ENCODE measurements at places on chromosomes 1 and 21.

GRCh38 chr1:29343476-29343875 lies 107.2 kb downstream of the PTPRU start:
- no peak for DNase-seq

- DNase-seq, result no peak
Measured at GRCh38 chr1:86616871-86617270, 70.0 kb downstream of the CLCA4 start.

GRCh38 chr1:110164725-110165350 lies 14.5 kb downstream of the SLC6A17 start:
- DNase-seq, result no peak

DNA sequence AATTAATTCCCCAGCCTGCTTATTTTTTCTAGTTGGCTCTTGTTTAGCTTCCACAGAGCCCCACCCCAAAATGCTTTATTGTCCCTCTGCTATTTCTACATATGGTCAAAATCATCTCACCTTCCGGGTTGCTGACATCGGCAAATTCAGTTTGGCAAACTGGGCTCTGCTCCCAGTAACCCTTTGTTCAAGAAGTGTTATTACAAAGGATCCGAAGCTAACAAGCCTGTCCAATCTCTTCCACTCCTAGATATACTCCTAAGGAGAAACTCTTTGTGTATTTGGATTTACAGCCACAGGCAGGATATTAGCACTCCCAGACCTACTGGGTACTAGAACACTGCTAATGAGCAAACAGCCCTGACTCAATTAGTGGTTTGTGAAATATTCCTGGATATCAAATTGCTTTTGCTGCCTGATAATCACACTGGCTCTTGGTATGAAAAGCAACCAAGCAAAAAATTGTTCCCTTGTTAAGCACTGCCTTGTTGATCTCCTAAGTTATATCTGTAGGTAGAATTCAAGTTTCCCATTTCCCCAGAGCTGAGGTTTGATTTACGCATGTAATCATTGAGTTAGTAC lies 4.0 kb downstream of the JUN start:
- DNase-seq, result no peak

GRCh38 chr1:209513226-209513625 lies 70.3 kb upstream of the CAMK1G start:
- DNase-seq, result no peak

DNA sequence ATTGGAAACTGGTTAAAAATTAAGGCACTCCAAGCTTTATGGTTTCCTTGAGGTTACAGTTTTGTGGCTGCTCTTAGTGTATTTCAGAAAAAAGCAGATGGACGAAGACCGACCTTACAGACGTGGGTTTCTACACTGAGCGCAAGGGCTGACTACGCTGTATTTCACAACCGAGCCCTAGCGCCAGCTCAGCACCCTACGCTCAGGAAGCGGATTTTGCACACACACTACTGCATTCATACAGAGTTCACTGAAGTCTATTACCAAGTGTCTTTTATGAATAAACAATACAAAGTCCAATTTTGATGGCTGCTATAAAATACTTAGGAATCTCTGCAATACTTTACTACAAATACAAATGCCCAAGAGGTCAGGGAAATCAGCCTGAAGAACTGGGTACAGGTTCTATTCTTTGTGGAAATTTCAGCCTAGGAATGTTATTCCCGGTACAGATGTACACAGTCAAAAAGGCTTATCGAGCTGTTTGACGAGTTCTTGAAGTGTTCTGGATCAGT lies 23.8 kb downstream of the PTTG1IP start:
- no peak for DNase-seq

GRCh38 chr1:56437959-56438358 lies 141.4 kb downstream of the PLPP3 start:
- DNase-seq, result no peak

- peak; percentile 6 for DNase-seq
Measured at GRCh38 chr1:101112051-101112780, 86.6 kb upstream of the DPH5 start.
